ENCODE measurements at places on chromosomes 5 and 9.

DNA sequence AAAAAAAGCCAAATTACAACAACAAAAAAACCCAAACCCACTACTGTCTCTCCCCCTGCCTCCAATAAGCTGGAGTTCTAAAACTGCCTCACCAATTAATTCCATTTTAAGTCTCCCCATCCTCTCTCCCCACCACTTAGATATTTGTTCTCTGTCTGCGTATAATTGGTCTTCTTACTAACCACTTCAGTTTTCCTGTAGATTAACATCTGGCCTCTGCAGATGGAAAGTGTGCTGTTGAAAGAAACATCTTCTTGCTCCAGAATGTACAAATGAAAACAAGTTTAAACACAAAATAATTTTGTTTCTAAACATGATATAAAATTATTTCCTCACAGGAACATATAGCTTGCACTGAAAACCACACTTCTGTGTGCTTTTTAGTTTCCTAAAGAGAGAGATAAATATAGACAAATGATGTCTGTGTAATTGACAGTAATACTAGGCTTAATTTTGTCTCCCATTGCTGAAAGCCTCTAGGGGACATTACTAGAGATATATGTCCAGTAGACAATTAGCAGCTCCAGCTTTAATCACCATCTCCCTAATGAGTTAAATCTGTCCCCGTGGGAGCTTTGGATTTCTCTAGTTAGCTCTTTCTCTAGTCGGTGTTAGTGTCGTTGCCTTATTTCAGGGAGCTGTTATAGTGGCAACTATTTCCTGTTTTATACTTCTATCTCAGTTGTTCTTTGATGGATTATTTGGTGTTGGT is 164.0 kb downstream of the ARHGAP26 start:
- no peak for DNase-seq

DNA sequence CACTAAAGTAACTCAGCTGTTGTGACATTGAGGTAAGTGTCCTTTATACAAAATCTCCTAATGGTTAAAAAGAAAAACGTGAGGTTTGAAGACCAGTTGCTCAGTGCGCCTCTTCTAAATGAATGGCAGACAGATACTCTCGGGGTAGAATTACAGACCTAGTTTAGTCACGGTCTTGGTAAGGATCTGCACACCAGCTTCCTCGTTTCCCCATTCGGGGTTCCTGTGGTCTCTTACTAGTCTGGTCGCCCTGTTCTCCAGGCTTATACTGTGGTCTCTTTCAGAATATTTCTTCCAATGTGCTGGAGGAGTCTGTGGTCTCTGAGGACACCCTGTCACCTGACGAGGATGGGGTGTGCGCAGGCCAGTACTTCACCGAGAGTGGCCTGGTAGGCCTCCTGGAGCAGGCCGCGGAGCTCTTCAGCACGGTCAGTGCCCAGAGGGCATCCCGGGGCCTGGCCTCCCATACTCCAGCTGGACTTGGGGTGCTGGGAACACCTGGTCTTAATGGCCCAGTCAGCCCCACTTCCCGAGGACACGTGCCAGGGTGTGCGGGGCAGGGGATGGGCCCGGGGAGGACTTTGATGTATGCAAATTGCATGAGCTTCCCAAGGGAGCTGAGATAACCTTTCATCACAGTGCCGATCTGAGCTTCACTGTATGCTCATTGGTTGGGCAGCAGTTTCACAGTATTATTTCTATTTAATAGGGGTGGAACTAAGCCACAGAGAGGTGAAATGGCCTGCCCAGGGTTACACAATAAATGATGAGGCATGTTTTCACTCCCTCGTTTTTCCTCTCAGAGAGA is 224.5 kb downstream of the DOCK8 start:
- DNase-seq, result no peak

GRCh38 chr5:52746539-52746938 is 41.2 kb upstream of the ITGA1 start:
- DNase-seq, result no peak

DNA sequence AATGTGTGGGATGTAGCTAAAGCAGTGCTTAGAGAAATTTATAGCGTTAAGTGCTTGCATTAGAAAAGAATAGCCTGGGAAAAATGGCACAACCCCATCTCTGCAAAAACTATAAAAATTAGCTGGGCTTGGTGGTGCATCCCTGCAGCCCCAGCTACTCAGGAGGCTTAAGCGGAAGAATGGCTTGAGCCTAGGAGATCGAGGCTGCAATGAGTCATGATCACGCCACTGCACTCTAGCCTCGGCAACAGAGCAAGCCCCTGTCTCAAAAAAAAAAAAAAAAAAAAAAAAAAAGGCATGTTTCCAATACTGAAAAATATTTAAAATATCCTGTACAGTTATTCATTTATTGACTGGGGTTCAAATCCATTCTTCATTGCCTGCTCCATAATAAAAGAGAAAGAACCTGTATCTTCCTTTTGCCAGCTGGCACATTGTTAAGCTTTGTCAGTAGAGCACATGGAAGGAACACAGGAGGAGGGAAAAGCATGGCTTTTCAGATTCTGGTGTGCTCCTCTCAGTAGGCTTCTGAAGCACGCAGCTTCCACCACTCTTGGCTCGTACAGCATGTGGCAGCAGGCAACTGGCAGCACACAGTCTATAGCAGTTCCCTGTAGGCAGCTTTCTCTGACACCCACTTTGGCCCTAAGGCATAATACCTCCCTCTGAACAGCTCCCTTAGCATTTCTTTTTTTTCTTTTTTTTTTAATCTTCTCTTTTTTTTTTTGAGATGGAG is 73.5 kb downstream of the TRIM36 start:
- no peak for DNase-seq

All from stimulated activated CD8-positive, alpha-beta memory T cell treated with anti-CD3 and anti-CD28 coated beads, Interleukin-4, amount 100 ng/mL, for 4 hours (primary cell).